ENCODE measurements at places on chromosomes 3 and 15. TPM values are rescaled to one million over a fixed set of nuclear protein-coding genes. Genes with fewer than 3 reads are reported as not detected.

Gene VWA5B2
- 0.19 TPM for total RNA-seq

Gene C3orf85
- total RNA-seq = not detected

Gene CTXN2
- not detected for total RNA-seq

Gene DPH3
- total RNA-seq = 24.8 TPM

Gene GOLGA6L7
- not detected for total RNA-seq

Gene MRPL3
- 50.2 TPM for total RNA-seq

Gene ANKRD34C
- not detected for total RNA-seq

Gene SERPINI2
- total RNA-seq = not detected

Gene GASK1A
- not detected for total RNA-seq

Gene MORC1
- not detected for total RNA-seq

- no peak for DNase-seq
These were observed 83.4 kb upstream of the BHLHE40 start for GRCh38 chr3:4895838-4896237.

DNA sequence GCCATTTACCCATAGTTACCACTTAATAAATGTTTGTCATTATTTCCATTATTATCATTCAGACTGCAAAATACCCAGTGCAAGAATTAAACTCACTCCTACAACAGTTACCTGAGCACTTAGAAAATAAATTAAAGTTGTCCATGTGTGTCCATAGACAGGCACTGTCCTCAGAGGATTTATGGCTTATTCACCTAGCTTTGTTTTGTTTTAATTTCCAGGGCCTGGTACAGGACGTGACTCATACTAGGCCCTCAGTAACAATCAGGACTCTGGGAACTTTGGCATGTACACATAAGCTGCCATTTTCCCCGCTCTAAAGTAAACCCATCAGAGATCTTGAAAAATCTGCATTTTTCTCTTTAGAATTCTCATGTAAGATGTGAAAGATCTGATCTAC lies 458.5 kb upstream of the ARRDC4 start:
- DNase-seq = no peak

GRCh38 chr15:43105077-43105736 lies 631 bp downstream of the UBR1 start:
- DNase-seq = no peak

DNA sequence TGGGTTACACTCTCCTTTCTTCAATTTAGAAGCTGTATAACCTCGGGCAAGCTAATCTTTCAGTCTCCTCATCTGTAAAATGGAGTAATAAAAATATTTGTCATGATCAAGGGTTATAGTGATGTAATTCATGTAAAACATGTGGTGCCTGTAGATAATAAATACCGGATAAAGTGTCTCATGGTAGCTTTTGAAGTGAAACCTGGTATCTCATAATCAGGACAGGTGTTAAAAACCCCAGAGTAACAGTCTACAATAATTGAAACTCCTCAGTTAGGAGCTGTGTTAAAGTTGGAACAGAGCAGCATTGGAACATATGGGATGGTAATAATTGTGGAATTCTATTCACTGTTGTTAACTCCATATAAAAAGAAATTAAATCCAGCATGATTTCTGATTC lies 884 bp upstream of the KNL1 start:
- DNase-seq = no peak

GRCh38 chr3:84772841-84773240 lies 185.9 kb upstream of the CADM2 start:
- no peak for DNase-seq

- peak; percentile 9 for DNase-seq
These were observed 33.2 kb downstream of the CHRM5 start for GRCh38 chr15:34001536-34001935.

DNA sequence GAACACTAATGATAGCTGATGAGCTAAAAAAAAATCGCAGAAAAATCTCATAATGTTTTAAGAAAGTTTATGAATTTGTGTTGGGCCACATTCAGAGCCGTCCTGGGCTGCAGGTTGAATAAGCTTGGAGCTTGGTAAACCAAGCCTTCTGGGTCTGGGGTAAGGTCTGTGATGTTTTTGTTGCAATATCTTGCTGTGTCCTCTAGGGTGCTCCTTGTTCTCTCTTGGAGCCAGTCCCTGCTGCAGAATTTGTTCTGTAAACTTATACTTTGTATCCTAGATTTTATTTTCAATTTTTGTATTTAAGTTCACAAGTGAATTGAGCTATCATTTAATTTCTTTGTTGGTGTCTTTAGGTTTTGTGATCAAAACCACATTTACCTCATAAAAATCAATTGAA lies 143.7 kb downstream of the NR1D2 start:
- no peak for DNase-seq

- no peak for DNase-seq
These were observed 106.2 kb downstream of the ST8SIA2 start for GRCh38 chr15:92499731-92500530.

- no peak for DNase-seq
These were observed 44.4 kb upstream of the SSR3 start for GRCh38 chr3:156599089-156599874.

DNA sequence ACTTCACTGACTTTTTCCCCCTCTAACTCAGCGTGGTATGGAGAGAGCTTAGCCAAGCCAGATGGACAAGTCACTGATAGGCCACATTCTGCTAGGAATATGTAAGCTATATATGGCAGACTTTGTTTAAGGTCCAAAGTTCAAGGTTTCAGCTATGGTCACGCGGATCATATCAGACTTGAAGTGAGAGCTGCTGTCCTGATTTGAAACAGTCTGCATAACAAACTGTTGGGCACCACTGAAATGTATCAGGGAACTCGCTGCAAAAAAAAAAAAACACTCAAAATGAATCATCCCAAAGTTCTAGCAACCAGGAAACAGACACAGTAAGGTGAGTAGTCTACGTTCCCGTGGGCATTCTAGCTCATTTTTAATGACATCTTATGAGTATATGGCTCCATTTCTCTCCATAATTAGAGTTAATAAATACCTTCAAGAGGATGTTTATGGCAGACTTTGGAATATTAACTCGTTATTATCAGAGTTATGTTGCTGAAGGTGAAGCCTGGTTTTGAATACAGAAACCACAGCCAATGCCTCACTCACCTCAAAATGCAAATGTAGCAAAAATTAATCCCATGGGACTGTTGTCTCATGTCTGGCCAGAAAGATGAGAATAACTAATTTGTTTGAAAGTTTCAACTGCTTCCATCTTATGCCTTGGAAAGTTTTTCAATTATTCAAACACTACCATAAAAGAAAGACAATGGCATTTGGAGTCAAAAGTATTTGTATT lies 12.3 kb downstream of the DPH3 start:
- DNase-seq = no peak

DNA sequence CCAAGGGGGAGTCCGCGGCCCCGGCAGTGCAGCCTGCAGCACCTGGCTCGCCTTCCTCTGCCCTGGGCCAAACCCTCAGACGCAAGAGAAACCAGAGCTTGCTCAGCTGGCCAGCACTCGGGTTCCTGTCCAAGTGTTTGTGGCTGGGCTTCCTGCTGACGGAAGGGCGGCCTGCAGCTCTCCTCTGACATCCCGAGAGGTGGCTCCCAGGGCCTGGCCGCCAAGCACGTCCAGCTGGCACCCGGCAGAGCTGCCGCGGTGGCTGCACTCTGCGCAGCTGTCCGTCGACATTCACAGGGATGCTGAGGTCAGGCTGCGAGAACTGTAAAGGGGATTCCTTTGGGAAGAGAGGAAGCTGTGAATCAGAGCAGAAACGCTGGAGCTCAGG lies 85.6 kb downstream of the CPN2 start:
- DNase-seq = no peak

GRCh38 chr15:31758126-31758525 lies 272.2 kb upstream of the CHRNA7 start:
- DNase-seq = peak; percentile 0

GRCh38 chr15:63448266-63448665 lies 56.1 kb upstream of the USP3 start:
- no peak for DNase-seq

GRCh38 chr15:44595656-44596510 lies 58.9 kb downstream of the EIF3J start:
- DNase-seq = no peak

- DNase-seq = no peak
These were observed 25.9 kb downstream of the CCDC32 start for GRCh38 chr15:40538976-40539375.

GRCh38 chr15:85327820-85328219 lies 52.6 kb upstream of the AKAP13 start:
- no peak for DNase-seq

GRCh38 chr3:111571907-111572460 lies 23.2 kb downstream of the ZBED2 start:
- DNase-seq = no peak

- DNase-seq = no peak
These were observed 805.7 kb downstream of the TUSC7 start for GRCh38 chr3:117515309-117515708.

GRCh38 chr3:43892061-43892460 lies 201.3 kb downstream of the ABHD5 start:
- DNase-seq = no peak

DNA sequence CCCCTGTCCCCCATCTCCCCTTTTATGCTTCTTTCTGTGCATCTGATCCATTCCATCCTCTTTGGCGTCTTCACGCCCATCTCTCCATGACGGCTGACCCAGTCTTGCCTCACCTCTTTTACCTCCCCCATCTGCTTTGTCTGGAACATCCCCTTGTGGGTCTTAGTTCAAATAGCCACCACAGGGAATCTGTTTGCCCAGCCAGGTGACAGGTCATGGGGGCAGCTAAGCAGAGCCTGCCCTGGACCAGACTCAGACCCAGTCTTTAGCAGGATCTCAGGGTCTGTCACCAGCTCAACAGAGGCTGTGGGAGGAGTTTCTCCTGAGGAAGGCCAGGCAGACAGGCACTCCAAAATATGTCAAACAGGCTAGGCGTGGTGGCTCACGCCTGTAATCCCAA lies 28.1 kb downstream of the COLQ start:
- DNase-seq = no peak

DNA sequence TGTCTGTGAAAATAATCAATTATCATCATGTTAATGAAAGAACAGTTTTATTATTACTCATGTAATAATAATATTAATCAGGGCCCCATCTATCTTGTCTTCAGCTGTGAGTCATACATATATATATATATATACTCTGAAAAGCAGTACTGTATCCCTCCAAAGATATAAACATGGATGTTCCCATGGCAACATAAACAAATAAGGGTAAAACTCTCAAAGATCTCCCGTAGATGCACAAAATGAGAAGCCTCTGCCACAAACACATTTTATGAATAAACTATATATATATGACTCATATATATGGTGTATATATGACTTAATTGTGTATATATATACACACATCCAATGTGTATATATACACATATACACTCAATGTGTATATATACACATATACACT lies 163.8 kb upstream of the ARHGEF26 start:
- no peak for DNase-seq

- no peak for DNase-seq
These were observed 1.9 kb upstream of the ACTL6A start for GRCh38 chr3:179560791-179561190.

DNA sequence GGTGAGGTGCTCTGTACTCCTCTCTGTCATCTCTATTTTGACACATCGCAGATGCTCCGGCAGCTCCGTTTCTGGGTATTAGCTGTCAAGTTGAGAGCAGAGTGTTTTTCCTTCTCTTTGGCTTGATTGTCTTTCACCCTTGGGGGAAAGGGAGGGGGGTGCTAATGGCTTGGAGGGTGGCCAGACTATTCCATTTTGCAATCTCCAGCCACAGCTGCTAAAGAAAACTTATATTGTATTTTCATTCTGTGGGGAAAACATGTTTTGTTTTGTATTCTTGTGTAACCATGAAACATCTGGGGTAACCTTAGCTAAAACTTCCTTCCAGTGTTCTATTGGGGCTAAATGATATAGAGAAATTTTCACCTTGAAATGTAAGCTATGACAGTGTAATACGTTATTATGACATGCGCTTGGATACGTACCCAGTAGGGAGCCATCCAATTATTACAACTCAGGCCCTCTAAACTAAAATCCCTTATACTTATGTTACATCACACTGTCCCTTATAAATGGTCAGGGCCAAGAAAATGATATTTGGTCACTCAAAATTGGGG lies 14.0 kb upstream of the LARP6 start:
- DNase-seq = no peak

DNA sequence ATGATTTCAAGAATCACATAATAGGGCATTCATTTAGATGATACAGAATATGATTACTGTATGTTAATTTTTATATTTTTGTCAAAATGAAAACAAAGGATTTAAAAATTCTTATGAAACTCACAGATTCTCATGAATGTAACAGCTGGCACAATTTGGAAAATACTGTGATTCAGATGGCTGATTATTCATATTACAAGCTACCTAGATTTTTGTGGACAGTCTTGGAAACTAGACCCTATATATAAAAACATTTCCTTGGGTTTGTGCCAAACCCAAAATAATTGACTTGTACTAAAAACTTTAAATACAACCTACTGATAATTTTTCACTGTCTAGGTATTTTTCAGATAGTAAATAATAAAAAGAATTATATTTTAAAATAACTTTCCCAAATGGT lies 26.2 kb downstream of the ZBED2 start:
- DNase-seq = no peak
